ENCODE measurements at places on chromosomes 4 and X. TPM values are rescaled to one million over a fixed set of nuclear protein-coding genes. Genes with fewer than 3 reads are reported as not detected.

- no peak for ATAC-seq
Observed at GRCh38 chr4:174648812-174649211, 126.5 kb upstream of the HPGD start.

DNA sequence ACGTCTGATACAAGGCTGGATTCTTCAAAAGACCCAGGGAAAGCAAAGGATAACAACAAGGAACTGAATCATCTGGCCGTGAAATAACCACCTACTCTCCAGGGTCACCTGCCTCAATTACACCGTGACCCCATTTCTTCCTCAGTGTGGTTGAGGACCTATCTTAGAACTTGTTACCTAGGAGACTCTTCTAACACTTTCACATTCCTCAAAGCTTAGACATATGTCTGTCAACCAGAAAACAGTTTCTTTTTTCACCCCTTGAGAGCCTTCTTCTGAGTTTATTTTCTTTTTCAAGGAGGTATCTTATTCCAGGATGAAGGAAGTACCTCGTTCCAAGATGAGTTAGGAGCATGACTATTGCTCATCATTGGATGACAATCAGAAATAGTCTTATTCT, 337.8 kb downstream of the ARHGAP24 start:
- no peak for ATAC-seq

DNA sequence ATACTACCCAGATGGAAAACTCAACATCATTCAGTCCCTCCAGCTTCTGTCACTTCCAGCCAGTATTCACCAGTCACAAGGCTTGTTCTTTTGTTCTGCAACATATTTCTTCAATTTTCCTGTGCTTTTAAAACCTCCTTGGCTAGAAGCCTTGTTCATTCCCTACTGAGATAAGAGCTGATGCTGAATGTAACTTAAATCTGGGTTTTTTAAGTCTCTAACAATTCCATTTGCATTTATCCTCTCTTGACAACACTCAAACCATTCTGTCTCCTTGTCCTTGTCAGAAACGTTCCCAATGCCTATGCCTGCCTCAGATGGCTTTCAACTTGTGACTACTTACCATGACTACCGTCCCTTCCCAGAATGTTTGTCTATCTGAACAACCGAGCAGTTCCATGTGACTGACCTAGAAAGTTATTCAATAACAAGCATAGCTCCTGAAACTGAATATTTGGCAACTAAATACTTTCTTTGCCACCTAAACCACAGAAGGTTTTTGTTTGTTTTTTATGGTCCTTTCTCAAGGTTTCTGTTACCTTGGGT, 682.9 kb upstream of the GALNTL6 start:
- ATAC-seq, result no peak

GRCh38 chr4:176840166-176840565, 47.4 kb upstream of the VEGFC start:
- ATAC-seq, result no peak

GRCh38 chrX:1792636-1793035, 177.8 kb downstream of the ASMT start:
- ATAC-seq, result no peak

DNA sequence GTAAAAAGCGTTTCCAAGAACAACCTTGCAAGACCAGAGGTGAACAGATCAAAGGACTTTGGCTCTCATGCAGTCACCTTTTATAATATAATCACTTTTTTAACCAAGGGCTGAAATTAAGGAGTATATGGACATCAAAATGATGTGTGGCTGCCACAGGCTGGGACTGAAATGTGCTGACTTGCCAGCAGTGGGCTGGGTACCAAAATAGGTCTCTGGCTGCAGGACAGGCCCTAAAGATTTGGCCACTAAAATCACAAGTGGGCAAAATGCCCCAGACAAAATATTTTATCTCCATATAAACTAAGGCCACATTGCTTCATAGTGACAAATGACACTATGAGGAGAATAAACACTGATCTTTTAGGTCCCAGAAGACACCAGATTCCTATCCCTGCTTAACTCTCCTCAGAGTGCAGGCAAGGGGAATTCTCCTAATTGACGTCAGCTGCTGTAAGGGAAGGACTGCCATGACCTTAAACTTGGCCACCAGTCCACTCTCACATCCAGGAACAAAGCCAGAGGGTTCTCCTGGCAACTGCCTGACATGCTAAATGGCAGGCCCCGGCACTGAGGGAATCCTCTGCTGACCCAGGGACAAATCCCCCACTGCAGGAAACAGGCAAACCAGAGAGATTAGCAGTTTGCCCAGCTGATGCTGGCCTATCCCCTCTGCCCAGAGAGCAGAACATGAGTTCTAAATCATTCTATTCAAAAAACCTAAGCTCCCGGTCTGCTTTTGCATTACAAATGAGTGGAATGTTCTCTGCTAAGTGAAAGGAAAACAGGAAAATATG, 155.8 kb downstream of the PPP3CA start:
- peak; percentile 49 for ATAC-seq

Gene BEX5
- 0.80 TPM for total RNA-seq

Gene LDOC1
- 6.5 TPM for total RNA-seq

All from esophagus mucosa (tissue), 1 donor.